ENCODE measurements at places on chromosomes 6 and 20.
A peak's percentile ranks its signal among the peaks of the same experiment; 100 is the strongest.

- no peak for DNase-seq
Observed at GRCh38 chr6:46606338-46606737, 46.3 kb downstream of the CYP39A1 start.

GRCh38 chr6:98583506-98583905, 250.9 kb upstream of the POU3F2 start:
- no peak for DNase-seq

GRCh38 chr20:37357481-37358365, 11.8 kb downstream of the SRC start:
- DNase-seq: no peak

- DNase-seq: no peak
Observed at GRCh38 chr20:31870726-31871617, 538 bp downstream of the TTLL9 start.

DNA sequence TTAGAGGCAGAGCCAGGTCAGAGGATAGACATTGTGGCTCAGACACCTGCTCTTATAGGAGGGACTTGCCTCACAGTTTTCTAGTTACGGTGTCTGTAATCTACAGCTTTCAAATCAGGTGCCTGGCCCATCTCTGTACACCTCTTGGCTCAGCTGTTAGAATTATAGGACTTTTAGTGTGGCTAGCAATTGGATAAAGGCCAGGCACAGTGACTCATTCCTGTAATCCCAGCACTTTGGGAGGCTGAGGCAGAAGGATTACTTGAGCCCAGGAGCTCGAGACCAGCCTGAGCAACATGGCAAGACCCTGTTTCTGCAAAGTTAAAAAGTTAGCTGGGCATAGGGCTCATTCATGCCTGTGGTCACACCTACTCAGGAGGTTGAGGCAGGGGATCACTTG, 20.0 kb downstream of the BRPF3 start:
- DNase-seq: no peak

DNA sequence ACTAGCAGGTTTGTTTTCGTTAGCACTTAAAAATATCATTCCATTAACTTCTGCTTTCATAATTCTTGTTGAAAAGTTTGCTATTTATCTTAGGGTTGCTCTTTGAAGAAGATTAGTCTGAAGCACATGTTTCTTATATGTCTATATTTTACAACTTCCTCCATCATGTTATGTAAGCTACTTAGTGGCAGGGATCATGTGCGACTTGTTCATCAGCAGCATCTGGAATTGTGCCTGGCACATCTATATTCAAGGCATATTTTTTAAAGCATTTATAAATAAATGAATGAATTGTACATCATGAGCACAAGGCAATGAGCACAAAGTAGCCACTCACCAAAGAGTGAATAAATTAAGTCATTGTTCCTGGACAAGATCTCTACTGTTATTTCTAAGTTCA, 187.2 kb upstream of the COL21A1 start:
- DNase-seq: no peak

- DNase-seq: peak; percentile 36
Observed at GRCh38 chr6:108243836-108244235, 17.0 kb downstream of the SNX3 start.

DNA sequence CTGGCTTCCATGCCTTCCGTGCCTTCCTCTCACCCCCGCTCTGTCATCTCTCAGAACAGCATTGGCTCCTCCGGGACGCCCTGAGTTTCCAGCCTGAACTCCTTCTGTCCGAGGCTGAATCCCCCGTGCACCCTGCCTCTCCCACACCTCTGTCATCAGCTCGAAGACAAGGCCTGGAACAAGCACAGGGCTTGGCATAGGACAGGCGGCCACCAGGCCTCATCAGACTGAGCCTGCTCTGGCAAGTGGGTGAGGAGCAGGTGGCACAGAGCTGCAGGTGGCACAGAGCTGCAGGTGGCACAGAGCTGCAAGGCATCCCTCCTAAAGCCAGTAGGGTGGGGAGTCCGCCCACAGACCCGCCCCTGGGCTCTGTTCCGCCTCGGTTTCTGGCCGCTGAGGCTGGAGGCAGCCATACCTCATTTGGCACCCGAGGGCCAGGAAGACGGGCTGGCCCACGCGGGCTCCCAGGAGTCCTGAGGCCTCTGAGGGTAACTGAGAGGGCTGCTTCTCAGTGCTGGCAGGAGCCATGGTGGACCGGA, 60.2 kb downstream of the EZR start:
- DNase-seq: no peak

- DNase-seq: peak; percentile 65
Observed at GRCh38 chr6:150622941-150623874, 23.5 kb downstream of the PLEKHG1 start.

GRCh38 chr6:103925317-103925716, 934.4 kb downstream of the HACE1 start:
- DNase-seq: no peak

DNA sequence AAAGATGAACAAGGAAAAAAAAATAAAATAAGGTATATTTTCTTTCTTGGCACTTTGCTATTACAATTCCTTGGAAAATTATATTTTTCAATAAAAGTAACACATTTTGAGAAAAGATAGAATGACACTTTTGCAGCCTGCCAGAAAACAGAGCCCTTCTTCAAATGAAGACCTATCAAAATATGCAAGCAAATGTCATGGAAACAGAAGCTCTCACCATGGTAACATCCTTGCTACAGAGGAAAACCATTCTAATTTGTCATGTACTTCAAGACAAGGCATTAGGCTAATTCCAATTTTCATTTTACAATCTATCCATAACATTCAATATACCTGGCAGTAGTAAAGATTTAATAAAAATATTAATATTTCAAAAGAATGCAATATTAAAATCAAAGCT, 177.9 kb downstream of the RNGTT start:
- no peak for DNase-seq

DNA sequence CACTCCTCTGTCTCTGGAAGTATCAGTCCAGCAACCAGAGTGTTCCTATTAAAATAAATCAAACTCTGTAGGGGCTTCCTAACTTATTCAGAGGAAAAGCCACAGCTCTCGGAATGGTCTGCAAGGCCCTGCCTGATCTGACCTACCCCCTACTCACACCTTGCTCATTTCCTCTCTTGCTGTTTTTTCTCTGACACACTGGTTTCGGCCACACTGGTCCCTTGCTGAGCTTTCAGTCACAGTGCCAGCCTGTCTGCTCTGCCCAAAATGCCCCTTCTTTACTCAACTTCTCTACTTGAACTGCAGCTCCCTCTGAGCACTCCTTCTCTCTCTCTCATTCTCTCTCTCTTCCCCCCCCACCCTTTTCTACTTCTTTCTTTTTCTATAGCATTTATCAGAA, 430.2 kb downstream of the UTRN start:
- DNase-seq: peak; percentile 36

GRCh38 chr6:21087188-21087587, 506.4 kb upstream of the SOX4 start:
- no peak for DNase-seq

DNA sequence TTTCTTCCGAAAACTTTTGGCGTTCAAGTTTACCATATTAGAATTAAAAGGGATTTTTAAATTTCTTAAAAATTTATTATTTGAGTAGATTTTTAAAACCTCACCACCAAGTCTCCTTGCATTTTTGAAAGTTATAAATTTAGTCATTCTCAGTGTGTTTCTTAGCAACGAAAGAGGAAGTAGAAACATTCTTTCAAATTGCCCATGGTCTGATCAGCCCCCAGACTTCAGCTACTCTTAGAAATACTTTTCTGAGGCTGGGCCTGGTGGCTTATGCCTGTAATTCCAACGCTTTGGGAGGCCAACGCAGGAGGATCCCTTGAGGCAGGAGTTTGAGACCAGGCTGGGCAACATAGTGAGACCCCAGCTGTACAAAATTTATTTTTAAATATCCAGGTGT, 15.1 kb upstream of the RTF2 start:
- no peak for DNase-seq

GRCh38 chr6:17397764-17398194, 4.4 kb downstream of the CAP2 start:
- no peak for DNase-seq

- no peak for DNase-seq
Observed at GRCh38 chr6:100259865-100260264, 204.9 kb downstream of the SIM1 start.

GRCh38 chr6:167748458-167749379, 78.0 kb upstream of the AFDN start:
- peak; percentile 7 for DNase-seq
